RWPE1 (cell line): ENCODE measurements at places on chromosomes 3 and 15.
A peak's percentile ranks its signal among the peaks of the same experiment; 100 is the strongest.

- DNase-seq: peak; percentile 38
Measured at GRCh38 chr3:134640872-134641470, 9.9 kb downstream of the KY start.

DNA sequence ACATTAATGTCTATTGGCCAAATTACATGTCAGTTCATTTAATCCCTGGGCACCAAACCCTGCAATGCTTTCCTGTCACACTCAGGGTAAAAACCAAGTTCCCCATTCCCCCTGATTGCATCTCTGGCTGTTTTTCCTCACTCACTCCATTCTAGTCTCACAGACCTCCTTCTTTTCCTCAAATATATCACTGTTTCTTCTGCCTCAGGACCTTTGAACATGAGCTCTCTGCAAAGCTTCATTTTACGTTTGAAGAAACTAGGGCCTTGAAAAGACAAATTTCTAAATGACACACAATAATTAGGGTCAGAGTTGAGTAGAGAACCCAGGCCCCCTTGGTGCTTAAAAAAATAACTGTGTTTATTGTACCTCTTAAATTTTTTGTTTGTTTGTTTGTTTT is 230.6 kb downstream of the THRB start:
- DNase-seq: no peak

DNA sequence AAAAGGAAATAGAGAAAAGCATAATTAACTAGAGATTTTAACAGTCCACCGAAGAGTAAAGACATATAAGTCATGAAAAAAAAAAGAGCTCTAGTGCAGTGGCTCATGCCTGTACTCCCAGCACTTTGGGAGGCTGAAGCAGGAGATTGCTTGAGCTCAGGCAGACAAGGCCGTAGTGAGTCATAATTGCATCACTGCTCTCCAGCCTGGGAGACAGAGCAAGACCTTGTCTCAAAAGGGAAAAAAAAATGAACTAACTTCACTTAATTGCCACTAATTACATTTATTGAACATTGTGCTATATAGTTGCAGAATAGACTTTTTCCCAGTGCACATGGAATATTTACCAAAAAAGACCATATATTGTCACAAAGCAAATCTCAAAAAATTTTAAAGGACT is 221.8 kb downstream of the CBLB start:
- DNase-seq: peak; percentile 24

DNA sequence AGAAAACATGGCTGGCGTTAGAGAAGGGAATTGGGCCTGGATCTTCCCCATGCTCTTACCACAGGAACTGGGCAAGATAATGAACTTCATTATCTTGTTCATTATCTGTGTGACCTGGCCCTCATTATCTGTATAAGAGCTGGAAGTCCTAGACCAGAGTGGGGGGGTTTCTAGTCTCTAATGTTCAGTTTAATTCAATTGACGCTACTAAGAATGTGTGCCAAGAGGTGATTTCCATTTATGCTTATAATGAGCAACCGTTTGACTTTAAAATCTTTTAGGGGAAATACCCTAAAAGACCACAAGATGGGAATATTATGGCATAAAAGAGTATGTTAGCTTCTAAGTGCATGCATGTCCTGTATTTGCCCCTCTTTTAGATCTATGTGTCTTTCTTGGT is 59.1 kb upstream of the CSTA start:
- no peak for DNase-seq

DNA sequence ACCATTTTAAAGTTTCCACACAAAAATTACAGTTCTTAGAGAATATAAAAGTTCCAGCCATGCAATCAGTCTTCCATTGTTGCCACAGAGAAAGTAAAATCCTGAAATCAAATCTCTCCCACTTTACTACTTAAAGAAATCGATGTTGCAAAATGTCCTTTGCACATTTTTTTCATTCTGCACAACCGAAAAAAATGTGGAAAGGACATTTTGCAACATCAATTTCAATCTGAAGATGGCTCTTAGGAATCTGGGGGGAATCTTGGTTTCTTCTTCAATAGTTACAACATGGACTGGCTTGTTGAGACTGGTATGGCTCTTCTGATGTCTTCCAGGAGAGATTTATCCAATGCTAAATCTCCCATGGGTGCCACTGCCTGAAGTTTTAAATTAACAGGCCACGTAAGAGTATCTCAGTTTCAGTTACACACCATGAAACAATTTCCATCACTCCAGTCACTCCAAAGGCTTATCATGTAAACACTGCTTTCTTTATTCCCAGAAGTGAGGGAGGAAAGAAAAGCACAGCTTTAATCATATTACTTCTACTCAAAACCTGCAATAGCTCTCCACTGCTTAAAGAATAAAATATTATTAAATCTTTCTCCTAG is 55.8 kb upstream of the CTNNB1 start:
- no peak for DNase-seq

- no peak for DNase-seq
Measured at GRCh38 chr15:92687746-92688145, 32.2 kb upstream of the FAM174B start.

GRCh38 chr3:50275141-50275995 is 3.5 kb upstream of the LSMEM2 start:
- no peak for DNase-seq

DNA sequence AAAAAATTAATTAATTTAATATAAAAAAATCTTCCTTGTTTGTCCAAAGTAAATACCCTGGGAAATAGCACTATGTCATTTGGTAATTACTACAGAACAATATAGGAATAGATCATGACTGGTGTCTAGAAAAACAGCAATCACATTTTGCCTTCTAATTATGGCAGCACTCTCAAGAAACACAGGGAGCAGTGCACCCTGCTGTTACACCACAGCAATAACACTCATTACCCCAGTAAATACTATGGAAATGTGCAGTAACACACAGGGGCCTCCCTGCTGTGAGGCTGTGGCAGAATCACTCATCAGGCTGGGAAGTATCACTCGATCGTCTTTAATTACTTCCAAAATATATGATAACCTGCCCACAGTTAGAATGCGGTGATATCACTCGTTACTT is 646.0 kb downstream of the TUSC7 start:
- no peak for DNase-seq

DNA sequence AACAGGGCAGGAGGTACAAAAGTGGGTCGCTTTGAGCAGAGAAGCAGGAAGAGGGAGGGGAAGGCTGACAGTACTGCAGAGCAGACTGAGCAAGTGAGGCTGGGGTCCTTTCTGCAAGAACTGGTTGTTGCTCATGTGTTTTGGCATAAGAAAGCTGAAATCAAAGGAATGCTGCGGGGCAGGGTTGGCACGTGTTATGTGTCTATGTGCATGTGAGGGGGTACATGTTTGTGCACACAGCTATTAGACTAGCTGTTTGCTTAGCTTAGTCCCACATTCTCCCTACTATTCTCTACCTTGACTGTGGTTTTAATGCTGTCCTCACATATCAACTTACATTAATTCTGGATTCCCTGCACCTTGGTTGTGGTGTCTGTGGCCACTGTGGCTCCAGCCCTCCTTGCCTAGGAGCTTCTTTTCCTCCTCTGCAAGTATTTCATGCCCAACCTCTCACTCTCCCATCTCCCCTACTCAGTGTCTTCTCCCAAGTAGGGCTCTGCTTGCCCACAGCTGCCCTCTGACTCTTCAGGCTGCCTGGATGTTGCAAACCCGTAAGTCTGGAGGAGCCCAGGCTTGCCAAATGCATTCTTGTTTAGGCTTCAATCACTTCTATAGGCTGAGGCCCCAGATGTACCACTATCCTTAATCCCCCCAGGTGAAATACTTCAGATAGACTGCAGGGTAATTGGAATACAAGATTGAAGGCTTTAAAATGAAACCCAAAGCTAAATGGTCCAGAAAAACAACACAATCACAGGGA is 4.8 kb downstream of the TAGLN3 start:
- no peak for DNase-seq

DNA sequence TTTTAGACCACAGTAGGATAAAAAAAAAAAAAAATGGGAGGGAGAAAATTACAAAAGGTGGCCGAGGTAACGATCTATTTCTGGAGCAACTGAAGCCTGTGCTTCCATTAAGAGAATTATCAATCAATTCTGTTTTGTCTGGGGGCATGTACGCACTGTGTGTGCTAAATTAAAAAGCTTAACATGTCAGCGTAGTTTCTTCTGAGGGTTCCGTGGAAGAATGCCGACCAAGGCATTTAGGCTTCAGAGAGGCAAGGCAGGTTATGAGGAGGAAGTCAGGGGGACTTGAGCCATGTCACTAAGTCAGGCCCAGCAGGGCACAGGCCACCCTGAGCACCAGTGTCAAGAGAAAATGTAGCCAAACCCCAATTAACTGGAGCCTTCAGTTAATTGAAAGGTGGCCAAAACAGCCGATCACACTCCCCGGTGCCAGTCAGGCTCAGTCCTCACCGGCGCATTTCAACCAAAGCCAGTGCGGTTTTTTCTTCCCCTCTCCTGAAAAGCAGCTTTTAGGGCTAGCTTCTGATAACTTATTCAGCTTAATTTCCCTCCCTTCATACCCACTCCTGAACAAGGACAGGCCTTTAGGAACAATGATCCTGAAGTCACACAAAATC is 113.9 kb downstream of the MEGF11 start:
- DNase-seq: no peak

DNA sequence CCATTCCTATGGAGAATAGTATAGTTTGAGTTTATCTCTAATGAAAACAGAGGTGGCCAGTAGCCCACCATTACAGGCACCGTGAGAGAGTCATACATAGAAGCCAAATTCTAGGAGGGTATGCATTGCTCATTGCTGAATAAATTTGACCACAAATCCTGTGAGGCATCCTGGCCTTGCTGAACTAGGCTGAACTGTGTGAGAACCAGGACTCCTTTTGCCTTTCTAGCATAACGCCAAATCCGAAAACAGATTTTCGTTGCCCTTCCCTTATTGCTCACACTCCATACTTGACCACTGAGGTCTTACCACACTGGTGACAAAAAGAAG is 50.4 kb downstream of the SLC2A2 start:
- DNase-seq: no peak

DNA sequence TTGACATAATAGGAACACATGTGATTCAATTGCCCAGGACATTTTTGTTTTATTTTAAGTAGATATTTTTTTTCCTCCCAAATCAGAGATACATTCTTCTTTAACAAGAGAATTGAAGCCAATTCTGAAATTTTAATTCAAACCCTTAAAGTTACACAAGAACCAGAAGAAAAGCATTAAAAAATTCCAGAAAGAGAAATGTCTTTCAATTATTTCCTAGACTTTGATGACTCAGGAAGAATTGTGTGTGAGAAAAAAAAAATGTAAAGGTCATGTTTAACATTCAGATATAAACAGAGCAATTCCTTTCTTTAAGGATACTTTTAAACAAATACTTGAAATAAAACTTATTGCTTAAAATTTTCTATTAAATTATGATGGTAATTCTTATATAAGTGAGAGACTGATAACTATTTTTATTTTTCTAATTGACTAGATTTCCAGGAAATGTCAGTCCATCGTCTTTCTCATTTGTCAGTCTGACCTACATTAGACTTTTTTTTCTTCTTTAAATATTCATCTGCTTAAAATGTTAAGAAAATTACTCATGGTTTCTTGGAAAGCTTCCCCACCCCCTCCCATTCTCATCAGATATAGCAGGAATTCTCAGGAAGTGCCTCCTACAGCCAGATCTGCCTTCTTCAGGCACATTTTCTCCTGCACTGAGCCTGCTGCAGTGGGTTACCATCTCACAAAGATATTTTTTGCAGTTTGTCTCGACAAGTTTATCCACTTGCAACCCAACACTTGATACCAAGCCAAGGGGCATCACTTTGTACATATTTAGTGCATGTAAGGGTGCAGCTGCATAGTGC is 261.8 kb upstream of the CBLB start:
- peak; percentile 5 for DNase-seq
